ENCODE measurements at places on chromosomes 4 and X.
A peak's percentile ranks its signal among the peaks of the same experiment; 100 is the strongest.

DNA sequence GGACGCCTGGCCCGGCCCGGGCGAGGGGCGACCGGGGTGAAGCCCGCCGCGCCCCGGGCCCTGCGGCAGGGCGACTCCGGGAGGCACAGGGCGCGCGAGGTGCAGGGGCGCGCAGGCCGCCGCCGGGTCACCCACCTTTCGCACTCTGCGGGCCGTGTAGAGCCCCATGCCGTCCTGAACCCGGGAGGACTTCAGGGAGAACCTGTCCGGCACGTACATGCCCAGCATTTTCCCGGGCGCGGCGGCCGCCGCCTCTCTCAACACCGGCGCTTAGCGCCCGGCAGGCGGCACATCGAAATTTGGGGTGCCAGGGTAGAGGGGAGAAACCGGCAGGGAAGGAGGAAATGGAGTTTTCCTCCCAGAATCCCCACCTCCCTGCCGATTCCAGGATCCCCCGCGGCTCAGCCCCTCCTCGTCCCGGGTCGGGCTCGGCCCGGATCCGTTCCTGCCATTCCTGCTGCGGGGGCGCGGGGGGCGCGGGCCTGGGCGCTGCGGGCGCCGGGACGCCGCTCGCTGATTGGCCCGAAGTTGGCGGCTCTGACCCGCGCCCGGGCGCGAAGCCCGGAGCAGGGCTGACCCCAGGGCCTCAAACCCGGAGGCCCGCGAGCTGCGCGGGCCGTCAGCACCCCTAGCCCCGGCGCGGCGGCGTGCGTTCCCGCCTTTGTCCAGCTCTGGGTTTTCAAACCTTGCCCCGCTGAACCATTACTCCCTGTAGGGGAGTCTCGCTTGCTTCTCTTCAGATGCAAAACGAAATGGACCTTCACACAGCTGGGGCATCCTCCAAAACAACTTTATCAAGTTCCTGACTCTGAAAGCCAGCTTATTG lies at the start of gene PRDM5:
Gene PRDM5 (minus strand): TSS at position 346 of the 826 bp plus-strand sequence. CDS start 118 bp downstream, at position 228.
- no peak for DNase-seq

- no peak for DNase-seq
Observed at GRCh38 chrX:114924856-114925255, 92.6 kb downstream of the IL13RA2 start.

DNA sequence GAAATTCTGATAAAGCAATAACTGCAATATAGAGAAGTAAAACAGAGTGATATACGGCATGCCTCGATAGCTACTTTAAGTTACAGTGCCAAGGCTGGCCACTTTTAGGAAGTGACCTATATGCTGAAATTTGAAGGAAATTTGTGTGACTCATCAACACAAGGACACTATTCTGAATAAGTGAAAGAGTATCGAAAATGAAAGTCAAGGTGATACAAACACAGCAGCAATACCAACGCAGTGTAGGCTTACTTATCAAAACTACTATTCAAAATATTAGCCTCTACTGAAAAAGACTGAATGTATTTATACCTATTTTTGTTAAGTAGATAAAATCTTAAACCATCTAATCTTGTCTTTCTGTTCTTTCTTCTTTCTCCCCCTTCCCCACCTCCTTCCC lies 459.9 kb upstream of the GNPDA2 start:
- DNase-seq, result no peak

GRCh38 chr4:112416464-112416863 lies 99.5 kb downstream of the NEUROG2 start:
- DNase-seq, result no peak

DNA sequence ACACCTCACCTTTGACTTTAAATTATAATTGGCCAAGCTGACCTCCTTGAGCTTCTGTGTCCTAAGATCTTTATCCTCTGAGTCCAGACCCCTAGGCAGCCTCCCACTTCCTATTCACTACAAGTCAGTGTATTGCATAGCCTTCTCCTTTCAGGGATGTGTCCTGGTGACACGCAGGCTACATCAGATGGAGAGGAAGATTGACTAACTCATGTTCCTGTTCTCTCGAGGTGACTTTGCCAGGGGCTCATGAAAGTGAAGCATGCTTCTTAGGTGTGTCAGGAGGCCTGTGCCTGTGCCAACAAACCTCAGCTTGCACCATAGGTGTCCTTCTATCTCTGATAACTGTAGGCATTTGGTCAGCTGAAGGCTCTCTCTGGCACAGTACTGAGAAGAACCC lies 195.7 kb upstream of the HS3ST1 start:
- no peak for DNase-seq

DNA sequence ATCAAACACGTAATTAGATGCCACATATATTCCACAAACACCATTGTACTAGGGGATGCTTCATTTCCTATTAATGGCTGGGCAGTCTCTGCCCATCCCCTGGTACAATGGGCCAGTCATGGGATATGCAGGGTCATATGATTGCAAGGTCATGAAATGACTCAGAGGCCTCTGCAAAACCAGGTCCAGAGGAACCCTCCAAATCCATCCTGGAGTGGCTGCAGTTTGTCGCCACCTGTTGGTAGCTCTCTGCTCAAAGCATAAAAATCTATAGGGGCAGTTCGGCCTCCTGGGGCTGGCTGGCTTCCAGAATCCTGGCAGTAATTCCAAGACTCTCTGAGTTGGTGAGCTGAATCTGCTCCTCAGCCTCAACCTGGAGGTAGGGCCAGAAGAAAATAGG lies 22.9 kb upstream of the PUDP start:
- DNase-seq, result peak; percentile 0

- DNase-seq, result no peak
Observed at GRCh38 chr4:112840061-112840460, 203.1 kb downstream of the LARP7 start.

DNA sequence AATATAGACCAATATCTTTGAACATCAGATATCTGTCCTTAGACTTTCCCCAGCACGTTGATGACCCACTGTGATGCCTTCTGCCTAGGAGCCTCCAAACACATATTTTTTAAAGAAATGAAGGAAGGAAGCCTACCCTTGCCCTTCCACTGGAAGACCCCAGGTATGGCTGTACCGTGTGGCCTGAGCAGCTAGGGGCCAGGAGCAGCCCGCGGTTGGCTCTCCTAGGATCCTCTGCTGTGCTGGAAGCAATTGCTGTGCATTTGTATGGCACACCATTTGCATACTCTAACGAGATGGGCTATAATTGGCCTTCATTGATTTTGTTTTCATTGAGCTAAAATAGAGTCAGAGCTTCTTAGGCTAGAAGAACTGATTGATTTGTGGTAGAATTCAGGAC lies 128.8 kb downstream of the GPAT3 start:
- DNase-seq, result no peak

GRCh38 chr4:80568891-80569290 lies 233.4 kb downstream of the CFAP299 start:
- no peak for DNase-seq

- no peak for DNase-seq
Observed at GRCh38 chrX:103464072-103464773, 55.1 kb downstream of the RAB40A start.

DNA sequence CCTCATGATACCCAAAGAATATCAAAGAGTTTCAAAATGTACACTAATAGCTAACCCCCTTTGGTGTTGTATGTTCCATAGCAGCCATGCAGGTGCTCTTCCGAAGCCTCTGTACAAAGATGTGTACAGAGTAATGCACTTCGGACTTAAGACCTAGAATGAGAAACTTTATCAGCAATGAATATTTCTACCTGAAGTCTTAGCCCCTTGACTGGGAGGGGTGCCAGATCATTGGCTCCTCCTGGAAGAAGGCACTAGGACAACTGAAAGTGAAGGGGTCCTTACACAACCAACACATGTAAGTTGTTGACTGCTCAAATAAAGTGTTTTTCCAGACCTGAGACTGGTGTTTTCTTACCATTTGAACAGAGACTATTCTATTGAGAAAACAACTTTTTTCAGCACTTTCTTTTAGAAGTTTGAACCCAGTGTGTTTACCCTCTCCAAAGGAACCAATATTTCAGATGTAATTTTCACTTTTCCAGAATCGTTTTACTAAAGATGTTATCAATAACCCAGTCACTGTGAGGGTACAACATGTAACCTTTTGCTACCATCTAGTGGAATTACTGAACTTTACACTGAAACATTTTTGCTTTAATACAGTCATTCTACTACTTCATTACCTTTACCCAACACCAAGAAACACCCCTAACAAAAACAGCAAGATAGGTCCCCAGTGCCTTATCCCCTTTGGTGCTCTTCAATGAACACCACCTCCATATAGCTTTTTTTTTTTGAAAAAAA lies 33.3 kb upstream of the PRDX4 start:
- no peak for DNase-seq

DNA sequence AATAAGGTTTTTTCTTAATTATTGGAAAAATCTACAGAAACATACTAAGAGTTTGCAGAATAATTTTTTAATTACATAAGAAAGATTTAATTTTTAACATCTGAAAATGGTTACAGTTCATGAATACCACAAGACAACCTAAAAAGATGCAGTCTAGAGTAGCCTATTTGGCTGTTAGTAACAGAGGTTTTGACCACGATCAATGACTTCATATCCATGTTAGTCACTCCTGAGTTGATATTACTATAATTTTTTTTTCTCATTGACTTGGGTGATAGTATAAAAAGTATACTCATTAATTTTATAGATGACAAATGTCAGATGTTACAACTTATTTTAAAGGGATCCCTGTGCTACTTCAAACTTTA lies 272.5 kb downstream of the DCTD start:
- DNase-seq, result no peak

- DNase-seq, result no peak
Observed at GRCh38 chr4:3644849-3645627, 112.8 kb upstream of the LRPAP1 start.

DNA sequence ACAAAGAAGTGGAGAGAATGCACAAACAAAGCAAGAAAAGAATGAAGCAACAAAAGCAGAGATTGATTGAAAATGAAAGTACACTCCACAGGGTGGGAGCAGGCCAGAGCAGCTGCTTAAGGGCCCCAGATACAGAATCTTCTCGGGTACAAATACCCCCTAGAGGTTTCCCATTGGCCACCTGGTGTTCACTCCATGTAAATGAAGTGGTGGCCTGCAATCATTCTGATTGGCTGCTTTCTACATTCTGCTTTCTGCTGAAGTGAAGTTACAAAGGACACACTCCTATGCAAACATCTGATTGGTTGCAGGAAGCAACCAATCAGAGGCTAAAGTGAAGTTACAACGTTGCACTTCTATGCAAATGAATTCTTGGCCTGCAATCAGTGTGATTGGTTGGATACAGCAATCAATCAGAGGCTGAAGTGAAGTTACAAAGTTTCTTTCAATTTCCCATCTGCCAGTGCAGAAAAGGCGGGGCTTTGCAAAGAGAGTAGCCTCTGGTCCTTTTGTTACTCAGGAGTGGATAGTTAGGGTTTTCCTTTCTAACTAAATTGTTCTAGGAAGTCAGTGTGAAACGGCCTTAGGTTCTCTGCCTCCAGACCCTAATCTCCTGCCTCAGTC lies 19.0 kb upstream of the GPC4 start:
- no peak for DNase-seq

DNA sequence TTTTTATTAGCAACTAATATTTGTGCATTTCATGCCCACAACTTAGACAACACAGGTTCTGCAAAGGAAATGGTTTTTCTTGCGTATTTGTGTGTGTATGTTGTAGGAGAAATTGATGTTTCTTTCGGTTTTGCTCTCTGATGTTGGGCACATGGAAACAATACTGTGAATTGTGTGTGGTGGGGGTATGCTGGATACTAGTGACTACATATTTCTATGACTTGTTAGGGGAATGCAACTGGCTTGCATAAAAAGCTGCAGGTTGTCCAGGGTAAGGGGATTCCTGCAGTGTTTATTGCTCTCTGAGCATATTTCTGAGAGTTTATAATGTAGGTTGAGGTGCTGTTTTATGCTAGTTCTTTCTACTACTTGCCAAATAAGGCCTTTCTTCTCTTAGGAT lies 11.6 kb downstream of the DLG3 start:
- DNase-seq, result no peak

DNA sequence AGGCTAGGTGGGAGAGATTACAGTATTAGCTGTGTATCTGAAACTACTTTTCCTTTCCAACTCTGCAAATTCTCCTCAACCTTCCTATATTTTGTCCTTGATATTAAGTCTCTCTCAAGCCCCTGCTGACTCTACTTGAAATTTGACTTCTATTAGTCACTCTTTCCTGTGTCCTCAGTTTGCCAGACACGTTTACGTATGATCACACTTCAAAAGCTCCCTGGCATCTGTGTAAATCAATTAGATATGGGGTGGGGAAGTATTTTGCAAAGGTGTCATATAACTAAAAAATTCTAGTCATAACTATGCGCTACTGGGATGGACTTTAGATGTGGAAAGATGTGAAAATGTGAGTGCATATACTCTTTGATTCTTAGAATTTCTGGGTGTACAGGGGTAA lies 67.4 kb upstream of the ARHGAP24 start:
- no peak for DNase-seq

DNA sequence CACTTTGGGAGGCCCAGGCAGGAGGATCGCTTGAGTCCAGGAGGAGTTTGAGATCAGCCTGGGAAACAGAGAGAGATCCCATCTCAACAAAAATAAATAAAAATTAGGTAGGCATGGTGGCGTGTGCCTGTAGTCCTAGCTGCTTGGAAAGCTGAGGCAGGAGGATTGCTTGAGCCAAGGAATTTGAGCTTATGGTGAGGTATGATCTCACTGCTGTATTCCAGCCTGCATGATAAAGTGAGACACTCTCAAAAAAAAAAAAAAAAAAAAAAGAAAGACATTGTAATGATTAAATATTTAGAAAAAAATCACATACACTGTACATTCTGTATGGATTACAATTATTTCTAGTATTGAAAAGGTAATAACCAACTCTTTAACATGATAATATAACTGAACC lies 87.1 kb downstream of the SLIT2 start:
- DNase-seq, result no peak

DNA sequence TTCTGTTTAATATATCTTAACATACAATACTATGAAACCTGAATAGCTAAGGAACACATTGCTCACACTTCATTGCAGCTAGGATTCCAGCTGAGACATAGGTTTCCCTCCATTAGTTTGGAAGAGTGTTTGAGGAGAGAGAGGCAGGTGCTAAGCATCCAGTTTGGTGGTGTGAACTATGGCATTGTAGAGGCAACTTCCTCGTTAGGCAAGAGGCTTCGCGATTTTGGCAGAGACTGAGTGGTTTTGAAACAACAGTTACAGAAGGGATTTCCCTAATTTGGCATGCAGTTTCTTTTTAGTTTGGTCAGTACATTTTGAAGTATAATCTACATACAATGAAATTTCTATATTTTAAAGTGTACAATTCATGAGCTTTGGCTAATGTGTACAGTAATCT lies 117.1 kb upstream of the BMP3 start:
- DNase-seq, result no peak

GRCh38 chr4:154743683-154744340 lies at the start of gene LRAT:
TSS of gene LRAT (plus strand) at chr4:154744000. CDS start at chr4:154744327, 327 bp downstream.
- DNase-seq, result no peak

All from stimulated activated CD8-positive, alpha-beta memory T cell treated with anti-CD3 and anti-CD28 coated beads, Interleukin-15, amount 100 ng/mL, for 24 hours (primary cell).